ENCODE measurements at places on chromosomes 12 and 14.

DNA sequence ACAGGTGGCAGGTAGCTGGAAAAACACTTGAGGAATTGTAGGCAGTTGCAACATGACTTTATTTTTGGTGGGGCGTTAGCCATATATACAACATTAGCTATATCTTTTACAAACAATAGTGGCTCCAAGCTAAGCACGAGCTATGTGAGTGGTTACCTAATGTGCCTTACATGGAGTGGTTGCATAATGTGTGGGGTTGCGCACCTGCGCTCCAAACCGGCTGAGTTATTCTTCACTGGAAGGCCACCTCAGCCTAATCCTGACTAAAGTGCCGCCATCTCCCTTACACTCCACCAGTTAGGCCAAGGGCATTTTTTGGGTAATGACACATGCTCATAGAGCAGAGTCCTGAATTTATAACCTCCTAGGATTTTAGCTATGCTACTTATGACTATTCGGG lies 31.8 kb upstream of the G2E3 start:
- DNase-seq, result no peak

DNA sequence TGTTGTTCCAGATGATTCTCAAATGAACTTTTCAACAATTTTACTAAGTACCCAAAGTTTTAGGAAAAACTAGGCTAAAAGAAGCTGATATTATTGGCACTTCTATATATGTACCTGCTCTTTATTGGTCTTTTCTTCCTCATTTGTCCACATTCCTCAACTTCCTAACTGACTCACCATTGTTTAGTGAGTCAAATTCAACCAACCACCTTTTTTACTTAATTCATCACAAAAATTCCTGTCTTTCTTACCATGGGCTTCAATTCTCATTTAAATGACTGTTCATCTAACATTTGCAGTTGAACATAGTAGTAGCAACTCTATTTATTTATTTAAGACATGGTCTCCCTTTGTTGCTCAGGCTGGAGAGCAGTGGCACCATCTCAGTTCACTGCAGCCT lies 47.6 kb upstream of the SLC2A13 start:
- DNase-seq, result no peak

DNA sequence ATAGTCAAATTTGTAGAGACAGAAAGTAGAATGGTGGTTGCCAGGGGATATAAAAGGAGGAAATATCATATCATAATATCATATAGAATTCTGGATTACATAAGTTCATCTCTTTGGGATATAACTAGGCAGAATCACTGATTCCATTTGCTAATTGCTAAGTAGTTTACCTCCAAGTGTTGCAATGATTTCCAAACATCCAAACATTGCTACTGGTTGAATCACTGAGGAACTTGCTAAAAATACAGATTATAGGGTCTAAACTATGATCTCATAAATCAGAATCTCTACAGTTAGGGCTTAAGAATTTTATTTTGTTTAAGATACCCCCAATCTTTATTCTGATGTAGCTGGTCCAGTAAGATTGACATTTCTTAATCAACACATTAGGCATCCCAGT lies 16.1 kb upstream of the TAS2R42 start:
- DNase-seq, result no peak

GRCh38 chr12:127819056-127819455 lies 447.9 kb upstream of the TMEM132C start:
- DNase-seq, result no peak

GRCh38 chr12:120254809-120255208 lies 10.7 kb downstream of the PXN start:
- no peak for DNase-seq
